Stomach (tissue), 19 donors: ENCODE measurements at places on chromosomes 4 and X. TPM values are rescaled to one million over a fixed set of nuclear protein-coding genes. Genes with fewer than 3 reads are reported as not detected.

GRCh38 chr4:90904021-90904420 is 776.8 kb downstream of the CCSER1 start:
- no peak for DNase-seq

DNA sequence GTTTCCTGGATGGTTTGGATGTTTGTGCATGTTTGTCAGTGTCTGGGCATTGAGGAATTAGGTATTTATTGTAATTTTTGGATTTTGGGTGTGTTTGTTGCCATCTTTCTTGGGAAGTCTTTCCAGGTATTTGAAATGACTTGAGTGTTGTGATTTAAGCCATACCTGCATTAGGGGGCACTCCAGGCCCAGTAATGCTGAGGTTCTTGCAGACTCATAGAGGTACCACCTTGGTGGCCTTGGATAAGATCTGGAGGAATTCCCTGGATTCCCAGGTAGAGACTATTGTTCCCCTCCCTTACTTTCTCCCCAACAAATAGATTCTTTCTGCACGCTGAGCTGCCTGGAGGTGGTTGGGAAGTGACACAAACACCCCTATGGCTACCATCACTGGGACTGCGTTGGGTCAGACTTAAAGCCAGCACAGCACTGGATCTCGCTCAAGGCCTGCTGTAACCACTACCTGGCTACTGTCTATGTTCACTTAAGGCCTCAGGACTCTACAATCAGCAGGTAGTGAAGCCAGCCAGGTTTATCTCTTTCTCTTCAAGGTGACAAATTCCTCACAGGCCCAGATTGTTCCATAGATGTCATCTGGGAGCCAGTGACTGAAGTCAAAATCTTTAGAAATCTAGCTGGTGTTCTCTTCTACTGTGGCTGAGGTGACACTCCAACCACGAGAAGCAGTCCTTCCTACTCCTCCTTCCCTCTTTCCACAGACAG is 643.6 kb downstream of the PDHA2 start:
- DNase-seq: no peak

GRCh38 chr4:84582302-84582987 is 482 bp upstream of the CDS1 start:
- peak; percentile 98 for DNase-seq

GRCh38 chr4:15037923-15038541 is 35.8 kb downstream of the CPEB2 start:
- DNase-seq: no peak

- DNase-seq: peak; percentile 49
Observed at GRCh38 chr4:16384576-16384975, 158.3 kb upstream of the TAPT1 start.

DNA sequence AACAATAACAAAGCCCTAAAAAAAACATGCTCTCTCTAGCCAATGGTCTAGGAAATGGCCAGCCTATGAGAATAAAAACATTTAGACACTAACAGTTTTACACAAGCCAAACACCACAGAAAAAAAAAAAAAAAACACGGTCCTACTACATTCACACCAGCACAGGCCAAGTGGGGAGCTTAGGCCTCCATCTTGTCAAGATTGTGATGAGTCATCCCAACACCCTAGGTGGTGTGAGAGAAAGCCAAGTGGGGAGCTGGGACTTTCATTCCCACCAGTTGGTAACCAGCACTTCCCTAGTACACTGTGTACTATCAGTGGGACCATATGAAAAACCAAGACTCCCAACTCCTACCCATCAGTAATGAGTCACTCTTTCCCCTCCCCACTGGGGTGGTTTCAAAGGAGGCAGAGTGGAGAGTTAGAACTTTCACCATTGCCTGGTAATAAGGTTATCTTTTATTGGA is 95.6 kb downstream of the ADAMTS3 start:
- no peak for DNase-seq

DNA sequence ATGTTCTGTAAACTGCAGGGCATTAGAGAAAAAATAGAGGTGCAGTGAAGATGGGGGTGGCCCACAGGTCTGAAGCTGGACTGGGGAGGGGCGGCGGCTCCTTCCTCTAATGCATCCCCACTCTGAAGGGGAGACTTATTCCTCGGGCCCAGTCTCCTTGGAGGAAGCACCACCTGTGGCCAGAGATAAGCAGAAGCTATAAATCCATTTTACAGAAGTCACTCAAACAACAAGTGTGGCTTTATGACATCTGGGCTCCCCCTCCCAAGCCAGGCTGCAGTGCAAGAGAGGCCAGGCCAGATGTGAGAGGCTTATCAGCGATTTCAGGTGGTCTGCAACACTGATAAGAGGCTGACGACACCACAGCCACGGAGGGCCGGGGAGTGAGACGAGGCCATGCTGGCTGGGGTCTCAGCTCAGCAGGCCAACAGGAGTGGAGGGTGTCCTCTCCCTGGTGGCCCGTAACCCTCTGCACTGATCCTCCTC is 15.8 kb downstream of the CYTL1 start:
- DNase-seq: peak; percentile 9

DNA sequence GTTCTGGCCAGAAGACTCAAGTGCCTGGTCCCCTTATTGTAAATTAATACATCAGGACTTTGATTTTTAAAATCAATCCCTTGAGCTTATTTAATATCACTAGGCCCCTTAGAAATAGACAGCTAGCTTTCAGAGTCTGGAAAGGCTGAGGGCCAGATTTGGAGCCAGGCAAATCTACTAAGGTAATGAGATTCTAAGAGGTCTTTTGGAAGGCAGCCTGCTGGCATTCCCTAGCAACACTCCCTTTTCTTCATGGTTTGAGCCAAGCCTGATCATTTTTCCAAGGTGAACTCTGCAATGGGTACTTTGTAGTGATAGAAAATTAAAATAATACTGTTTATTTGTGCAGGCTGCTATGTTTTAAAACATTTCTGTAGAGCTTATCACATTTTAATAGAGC is 378.5 kb downstream of the FAT4 start:
- DNase-seq: peak; percentile 27

- DNase-seq: no peak
Observed at GRCh38 chr4:44722001-44722400, 4.4 kb downstream of the GNPDA2 start.

- peak; percentile 86 for DNase-seq
Observed at GRCh38 chrX:112642349-112642748, 37.4 kb downstream of the LHFPL1 start.

DNA sequence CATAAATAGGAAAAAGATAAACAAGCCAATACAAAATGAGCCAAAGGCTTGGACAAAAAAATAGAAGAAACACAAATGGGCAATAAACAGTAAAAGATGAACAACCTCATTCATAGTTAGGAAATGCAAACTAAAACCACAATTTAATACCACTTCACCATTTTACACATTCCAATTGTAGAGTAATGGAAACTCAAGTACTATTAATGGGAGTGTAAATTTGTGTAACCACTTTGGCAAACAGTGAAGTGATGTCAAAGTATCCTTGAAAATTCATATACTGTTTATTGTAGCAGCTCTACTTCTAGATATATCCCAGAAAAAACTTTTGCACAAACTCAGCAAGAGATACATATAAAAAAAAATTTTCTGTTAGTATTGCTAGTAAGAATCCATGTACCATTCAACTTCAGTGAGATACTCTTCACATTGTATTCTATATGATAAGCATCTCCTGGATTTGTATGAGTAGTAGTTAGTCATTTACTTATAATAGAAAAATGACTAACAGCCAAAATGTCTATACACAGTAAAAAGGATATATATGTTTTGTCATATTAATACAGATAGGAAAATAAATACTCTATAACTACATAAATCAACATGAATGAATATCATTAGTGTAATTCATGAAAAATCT is 229.8 kb downstream of the DKK2 start:
- no peak for DNase-seq

DNA sequence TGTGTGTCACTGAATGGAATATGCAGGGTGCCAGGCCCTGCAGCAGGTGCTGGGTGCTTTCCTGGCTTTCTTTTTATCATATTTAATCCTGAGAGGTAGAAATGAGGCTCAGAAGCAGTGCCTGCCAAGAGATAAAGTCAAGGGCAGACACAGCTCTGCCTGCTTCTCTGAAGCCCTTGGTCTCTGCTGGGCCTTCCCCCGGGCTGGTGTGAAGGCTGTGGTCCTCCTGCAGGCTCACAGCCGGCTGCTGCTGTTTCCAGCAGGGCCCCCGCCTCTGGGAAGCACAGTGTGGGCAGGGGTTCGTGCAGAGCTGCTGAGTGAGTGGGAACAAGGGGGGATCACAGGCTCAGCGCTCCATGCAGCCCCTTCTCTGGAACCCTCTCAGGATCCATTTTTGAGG is 49.6 kb downstream of the TBC1D14 start:
- no peak for DNase-seq

DNA sequence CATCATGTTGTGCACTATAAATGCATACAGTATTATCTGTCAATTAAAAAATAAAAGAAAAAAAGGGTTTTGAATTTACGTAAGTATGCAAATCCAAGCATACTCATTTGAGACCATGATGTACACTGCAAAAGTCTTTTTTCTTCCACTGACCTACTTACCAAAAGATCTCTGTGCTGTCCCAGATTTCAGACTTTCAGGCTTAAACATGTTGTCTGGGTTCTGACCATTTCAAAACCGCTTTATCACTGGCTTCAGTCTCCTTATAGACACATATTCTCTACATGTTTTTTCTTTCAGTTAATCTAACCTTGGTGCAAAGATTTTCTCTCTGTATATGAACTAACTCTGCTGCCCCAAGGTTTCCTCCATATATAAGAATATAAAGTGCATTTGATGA is 58.6 kb upstream of the CXCL8 start:
- DNase-seq: no peak

DNA sequence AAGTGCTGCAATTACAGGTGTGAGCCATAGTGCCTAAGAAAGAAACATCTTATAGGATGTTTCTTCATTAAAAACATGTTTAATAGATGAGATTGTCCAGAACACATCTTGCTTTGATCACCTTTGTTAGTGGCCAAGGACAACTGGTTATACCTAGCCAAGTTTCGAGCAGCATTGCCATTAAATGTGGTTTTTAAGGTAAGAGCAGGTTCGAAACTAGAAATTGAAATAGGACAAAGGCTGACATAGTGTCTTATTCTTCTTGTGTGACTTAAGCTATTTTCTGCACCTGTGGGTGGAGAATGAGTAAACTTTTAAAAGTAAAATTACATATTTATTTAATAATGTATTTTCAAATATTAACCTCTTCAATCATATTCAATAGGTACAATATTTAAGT is 59.0 kb downstream of the RBPJ start:
- DNase-seq: no peak

- no peak for DNase-seq
Observed at GRCh38 chr4:144989306-144989705, 108.7 kb downstream of the ANAPC10 start.

- DNase-seq: no peak
Observed at GRCh38 chr4:98530572-98530971, 127.8 kb downstream of the TSPAN5 start.

DNA sequence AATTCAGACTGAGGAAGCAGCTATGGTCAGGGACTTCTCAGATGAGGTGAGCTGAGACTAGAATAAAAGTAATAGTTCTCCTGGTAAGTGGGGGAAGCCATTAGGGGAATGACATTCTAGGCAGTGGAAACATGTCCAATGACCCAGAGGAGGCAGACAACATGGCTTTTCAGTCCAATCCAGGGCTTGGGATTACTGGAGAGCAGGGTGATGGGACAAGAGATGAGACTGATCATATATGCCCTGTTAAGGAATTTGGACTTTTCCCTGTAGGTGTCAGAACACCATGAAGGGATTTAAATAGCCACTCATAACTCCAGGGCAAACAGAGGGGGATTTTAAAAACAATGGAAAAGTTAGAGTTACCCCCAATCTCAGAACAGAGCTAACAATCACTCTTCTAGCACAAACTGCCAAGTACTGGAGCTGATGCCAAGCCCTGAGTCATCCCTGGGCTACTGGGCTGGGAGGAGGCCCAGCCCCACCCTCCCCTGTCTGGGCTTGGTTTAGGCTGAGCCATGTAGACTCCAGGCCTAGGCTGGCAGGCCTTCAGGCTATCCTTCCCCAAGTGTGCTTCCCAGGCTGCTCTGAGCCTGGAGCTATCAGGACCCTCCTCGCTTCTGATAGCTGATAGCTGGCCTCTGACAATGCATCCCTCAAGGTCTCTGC is 22.7 kb upstream of the MSN start:
- DNase-seq: peak; percentile 70

DNA sequence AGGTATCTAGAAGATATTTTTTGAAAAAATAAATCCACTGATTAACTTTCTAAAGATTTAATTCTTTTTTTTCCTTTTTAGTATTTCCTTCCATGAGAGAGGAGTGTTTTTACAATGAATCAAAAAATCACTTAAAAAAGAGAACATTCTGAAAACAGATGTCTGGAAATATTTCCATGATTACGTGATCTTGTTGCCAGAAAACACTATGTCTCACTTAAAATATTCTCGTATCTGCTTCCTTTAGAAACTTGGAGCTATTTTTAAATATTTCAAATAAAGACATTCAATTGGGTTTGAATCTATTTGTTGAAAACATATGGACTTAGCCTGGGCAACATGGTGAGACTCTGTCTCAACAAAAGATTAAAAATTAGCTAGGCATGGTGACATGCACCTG is 232.8 kb upstream of the RASGEF1B start:
- DNase-seq: peak; percentile 55

GRCh38 chrX:127568691-127569090 is 483.5 kb downstream of the ACTRT1 start:
- DNase-seq: no peak

- DNase-seq: no peak
Observed at GRCh38 chrX:69229436-69229835, 64.2 kb upstream of the PJA1 start.

GRCh38 chr4:36269101-36269500 is 12.3 kb upstream of the DTHD1 start:
- peak; percentile 69 for DNase-seq

DNA sequence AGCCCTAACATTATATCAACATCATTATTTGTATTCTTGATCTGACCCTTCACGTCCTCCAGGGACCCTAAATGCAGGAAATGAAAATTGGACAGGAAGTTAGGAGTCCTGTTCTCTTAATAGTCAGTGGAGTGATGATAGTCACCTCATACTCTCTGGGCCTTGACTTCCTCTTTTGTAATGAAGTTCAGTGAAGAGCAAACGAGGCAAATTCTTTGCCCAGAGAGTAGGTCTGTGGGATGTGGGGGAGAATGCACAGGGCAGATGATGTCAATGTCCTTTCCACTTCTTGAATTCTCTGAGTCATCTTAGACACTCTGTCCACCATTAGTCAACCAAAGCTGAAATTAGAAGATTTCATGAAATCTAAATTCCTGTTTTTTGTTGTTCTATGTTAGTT is 17.1 kb upstream of the GPRIN3 start:
- no peak for DNase-seq

DNA sequence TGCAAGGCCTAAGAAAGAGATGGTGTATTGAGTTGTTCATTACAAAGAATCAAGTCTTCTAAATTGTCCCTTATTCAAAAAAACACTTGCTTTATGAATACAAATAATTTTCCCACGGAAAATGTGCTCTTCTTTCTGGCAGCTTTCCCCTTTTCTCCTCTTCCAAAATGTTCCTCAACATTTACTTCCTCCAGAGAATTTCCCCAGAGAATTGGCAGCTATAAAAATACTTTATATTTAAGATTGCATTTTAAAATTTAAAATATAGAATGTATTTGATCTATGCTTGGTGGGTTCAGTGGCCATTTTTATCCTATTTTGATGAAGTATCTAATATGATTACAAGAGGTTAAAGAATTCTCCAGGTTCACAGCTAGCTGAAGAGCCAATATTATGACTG is 521.0 kb downstream of the IQCM start:
- no peak for DNase-seq

Gene RHOXF1
- total RNA-seq: not detected

Gene PAK3
- 7.7 TPM for total RNA-seq

Gene PDZD4
- 4.6 TPM for total RNA-seq

Gene IL2
- not detected for total RNA-seq

Gene CXorf65
- total RNA-seq: not detected

Gene TRIM60
- total RNA-seq: not detected

Gene RAB9B
- 3.6 TPM for total RNA-seq

Gene SULT1B1
- 42.9 TPM for total RNA-seq

Gene MED12
- 35.0 TPM for total RNA-seq

Gene RHOH
- 4.8 TPM for total RNA-seq
